Activated T-helper 1 cell treated with Interleukin-2 at 50 U/mL for 16 hours (primary cell): ENCODE measurements at places on chromosomes 3 and 15.

GRCh38 chr15:31510057-31510456 lies 183.4 kb downstream of the KLF13 start:
- no peak for DNase-seq

DNA sequence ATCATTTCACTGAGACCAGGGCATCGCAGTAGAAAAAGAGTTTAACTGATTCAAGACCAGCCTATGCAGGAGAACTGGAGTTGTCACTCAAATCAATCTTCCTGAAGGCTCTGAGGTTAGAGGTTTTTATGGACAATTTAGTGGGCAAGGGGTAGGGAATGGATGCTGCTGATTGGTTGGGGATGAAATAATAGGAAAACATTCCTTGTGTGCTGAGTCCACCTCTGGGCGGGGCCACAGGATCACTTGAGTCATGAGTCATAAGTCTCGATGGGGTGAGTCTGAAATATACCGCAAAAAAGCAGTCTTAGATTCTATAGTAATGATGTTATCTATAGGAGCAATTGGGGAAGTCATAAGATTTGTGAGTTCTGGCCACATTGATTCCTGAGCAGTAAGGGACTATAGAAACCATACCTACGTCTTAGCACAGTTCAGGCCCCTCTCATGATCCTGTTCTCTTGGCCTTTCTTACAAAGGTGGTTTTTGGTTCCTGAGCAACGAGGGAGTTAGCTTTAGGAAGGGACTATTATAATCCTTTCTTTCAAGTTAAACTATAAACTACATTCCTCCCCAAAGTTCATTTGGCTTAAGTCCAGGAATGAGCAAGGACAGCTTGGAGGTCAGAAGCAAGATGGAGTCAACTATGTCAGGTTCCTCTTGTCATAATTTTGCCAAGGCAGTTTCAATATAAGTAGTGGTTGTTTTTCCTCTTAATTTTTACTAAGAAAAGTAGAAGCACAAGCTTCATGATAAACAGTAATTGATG lies 2.7 kb upstream of the OPA1 start:
- no peak for DNase-seq

- no peak for DNase-seq
These were observed 17.6 kb downstream of the CFAP44 start for GRCh38 chr3:113423699-113424098.

GRCh38 chr15:25793354-25794050 lies 69.6 kb downstream of the ATP10A start:
- no peak for DNase-seq

DNA sequence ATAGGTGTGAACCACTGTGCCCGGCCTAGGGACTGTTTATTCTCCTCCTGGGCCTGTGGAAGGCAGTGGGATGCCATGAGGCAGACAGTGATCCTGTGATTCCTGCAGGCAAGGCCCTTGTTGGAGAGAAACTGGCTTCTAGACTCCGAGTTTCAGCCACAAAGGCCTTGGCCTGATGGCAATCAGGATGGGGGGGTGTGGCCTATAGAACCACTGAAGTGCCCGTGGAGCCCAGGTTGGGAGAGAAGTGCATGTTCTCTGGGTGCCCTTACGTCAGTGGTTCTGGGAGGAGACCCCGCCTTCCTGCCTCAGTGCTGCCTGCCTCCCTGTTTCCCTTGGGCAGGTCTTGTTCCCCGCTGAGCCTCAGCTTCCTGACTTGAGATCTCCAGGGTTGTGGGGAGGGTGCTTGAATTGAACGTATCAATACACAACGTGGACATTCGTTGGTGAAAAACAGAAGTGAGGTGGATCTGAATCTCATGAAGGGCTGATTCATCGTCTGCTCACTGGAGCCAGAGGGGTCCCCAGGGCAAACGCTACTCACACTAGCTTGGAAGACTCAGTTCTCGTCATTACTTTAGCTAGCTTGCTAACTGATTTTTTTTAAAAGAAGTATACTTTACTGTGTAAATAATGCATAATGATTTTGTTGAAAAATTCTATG lies 31.8 kb downstream of the IRAK2 start:
- no peak for DNase-seq

DNA sequence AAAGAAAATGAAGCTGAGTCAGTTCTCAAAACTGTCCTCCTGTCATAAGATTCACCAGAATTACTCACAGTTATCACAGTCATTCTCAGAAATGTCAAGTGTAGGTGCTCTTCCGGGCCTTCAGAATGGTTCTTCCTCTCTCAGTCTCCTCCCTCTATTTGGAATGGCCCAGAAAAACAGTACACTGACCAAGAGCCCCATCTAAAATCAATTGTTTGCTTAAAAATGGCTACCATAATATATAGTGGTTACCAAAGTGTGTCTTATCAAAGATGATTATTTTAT lies 99.8 kb downstream of the MECOM start:
- DNase-seq = no peak

DNA sequence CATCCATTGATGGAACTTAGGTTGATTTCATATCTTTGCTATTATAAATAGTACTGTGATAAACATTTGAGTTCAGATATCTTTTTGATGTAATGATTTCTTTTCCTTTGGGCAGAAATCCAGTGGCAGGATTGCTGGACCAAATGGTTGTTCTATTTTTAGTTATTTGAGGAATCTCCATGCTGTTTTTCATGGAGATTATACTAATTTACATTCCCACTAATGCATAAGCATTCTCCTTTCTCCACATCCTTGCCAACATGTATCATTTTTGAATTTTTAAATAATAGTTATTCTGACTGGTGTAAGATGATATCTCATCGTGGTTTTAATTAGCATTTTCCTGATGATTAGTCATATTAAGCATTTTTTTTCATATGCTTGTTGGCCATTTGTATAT lies 144.0 kb upstream of the SUCLG2 start:
- DNase-seq = no peak

DNA sequence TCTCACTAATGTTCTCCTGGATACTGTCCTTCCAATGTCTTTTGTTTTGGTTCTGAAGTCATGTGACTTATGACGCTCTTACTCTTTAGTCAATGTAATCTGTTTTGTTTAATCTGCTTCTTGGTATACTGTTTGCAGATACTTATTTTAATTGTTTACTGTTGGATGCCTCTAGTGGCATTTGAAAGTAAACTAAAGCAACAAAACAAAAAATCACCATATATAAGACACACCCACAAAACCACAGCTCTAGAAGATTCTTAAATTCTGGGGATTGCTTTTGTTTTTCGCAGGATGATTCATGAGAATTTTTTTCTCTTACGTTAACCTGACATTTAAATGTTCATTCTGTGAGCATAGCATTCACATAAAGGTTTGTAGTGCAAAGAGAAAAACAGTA lies 16.8 kb downstream of the SLC25A26 start:
- no peak for DNase-seq

GRCh38 chr3:86379280-86379679 lies 611.7 kb downstream of the VGLL3 start:
- no peak for DNase-seq

DNA sequence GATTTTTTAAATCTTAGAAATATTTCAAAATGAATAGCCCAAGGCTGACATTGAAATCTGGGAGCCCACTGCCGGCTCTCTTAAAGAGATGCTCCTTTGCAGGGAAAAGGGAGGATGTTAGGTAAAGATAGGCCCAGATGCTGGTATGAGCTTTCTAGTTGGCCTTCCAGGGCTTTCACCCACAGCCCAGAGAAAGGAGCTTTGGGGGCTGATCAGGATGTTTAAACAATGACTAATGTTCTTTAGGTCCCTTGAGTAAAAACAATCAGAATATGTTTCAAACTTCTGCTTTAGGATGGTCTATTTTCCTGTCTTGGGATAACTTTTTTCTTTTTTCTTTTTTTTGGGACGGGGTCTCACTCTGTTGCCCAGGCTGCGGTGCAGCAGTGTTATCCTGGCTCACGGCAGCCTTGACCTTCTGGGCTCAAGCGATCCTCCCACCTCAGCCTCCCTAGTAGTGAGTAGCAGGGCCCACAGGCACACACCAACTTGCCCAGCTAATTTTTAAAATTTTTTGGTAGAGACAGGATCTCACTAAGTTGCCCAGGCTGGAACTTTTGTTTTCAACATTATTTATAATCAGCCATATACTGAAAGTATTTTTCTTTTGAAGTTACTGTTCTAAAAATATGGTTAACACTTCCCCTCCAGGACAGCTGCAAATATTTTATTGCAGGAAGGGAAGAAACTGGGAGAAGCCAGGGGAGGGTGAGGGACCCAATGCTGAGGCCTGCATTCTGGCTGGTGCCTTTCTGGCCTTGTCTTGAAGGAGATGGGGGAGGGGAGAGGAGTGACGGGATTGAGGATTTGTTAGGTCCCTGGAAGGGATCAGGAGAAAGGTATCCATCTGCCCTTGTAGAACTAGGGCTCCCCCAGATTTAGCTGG lies 70.1 kb downstream of the TRAK1 start:
- DNase-seq = no peak
